CD4-positive, alpha-beta memory T cell (primary cell): ENCODE measurements at places on chromosomes 7 and 10. TPM values are rescaled to one million over a fixed set of nuclear protein-coding genes. Genes with fewer than 3 reads are reported as not detected.

- H3K4me1 ChIP-seq = no peaks in the 10 kb centered on the region
- DNase-seq = no peak
- H3K27ac ChIP-seq = no peak overlapping the region
- H3K36me3 ChIP-seq = no peaks in the 10 kb centered on the region
- no peaks in the 10 kb centered on the region for H3K27me3 ChIP-seq
Observed at GRCh38 chr10:115558252-115558651, 465.1 kb downstream of the ATRNL1 start.

DNA sequence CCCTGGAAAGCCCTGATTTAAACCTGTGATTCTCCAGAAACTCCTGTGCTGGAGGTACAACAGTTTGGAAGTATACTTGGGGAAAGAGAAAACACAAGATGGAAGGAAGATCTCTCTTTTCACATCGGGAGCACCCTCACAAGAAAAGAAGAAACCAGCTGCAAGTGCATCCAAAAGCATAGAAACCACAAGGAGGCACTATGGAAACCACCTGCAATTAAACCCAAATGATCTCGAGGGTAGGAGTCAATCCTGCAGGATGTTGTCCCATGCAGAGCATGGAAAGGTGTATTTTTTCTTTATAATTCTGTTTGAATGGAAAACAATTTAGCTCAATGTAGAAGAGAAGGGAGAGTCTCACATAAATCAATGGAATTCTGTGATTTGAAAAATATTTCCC, 210.5 kb downstream of the TWIST1 start:
- H3K27me3 ChIP-seq = no peaks in the 10 kb centered on the region
- H3K4me1 ChIP-seq = no peaks in the 10 kb centered on the region

- DNase-seq = no peak
- no peaks in the 10 kb centered on the region for H3K27me3 ChIP-seq
- H3K4me1 ChIP-seq = no peaks in the 10 kb centered on the region
Observed at GRCh38 chr7:66669088-66669487, 40.4 kb downstream of the KCTD7 start.

- no peak overlapping the region for H3K4me3 ChIP-seq
- peaks cover 4% of the 10 kb centered on the region for H3K27me3 ChIP-seq
- no peaks in the 10 kb centered on the region for H3K36me3 ChIP-seq
- no peak overlapping the region for H3K27ac ChIP-seq
- no peaks in the 10 kb centered on the region for H3K4me1 ChIP-seq
Observed at GRCh38 chr10:101301111-101301731, 52.7 kb upstream of the BTRC start.

DNA sequence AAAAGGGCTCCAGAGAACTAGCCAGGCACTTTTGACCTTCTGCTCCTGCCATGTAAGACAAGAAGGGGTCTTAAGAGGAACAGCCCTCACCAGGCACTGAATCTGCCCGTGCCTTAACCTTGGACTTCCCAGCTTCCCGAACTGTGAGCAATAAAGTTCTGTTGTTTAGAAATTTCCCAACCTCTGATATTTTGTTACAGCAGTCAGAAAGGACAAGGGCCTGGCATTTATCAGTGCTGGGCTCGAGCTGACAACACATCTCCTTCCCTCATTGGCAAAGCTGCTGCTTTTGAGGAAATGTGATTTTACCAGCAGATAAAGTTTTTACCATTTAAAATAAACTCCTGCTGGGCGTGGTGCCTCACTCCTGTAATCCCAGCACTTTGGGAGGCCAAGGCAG, 103.5 kb downstream of the GPR26 start:
- no peaks in the 10 kb centered on the region for H3K4me1 ChIP-seq
- H3K27ac ChIP-seq = no peak overlapping the region
- H3K27me3 ChIP-seq = no peaks in the 10 kb centered on the region

GRCh38 chr10:38600146-38600545, 506.0 kb downstream of the ZNF37A start:
- no peaks in the 10 kb centered on the region for H3K27me3 ChIP-seq
- no peak for DNase-seq
- no peak overlapping the region for H3K27ac ChIP-seq
- H3K36me3 ChIP-seq = no peaks in the 10 kb centered on the region

GRCh38 chr10:124271676-124272075, 147.0 kb downstream of the OAT start:
- H3K36me3 ChIP-seq = no peaks in the 10 kb centered on the region
- H3K4me3 ChIP-seq = no peak overlapping the region
- no peak overlapping the region for H3K27ac ChIP-seq
- no peak for DNase-seq
- H3K4me1 ChIP-seq = no peaks in the 10 kb centered on the region

DNA sequence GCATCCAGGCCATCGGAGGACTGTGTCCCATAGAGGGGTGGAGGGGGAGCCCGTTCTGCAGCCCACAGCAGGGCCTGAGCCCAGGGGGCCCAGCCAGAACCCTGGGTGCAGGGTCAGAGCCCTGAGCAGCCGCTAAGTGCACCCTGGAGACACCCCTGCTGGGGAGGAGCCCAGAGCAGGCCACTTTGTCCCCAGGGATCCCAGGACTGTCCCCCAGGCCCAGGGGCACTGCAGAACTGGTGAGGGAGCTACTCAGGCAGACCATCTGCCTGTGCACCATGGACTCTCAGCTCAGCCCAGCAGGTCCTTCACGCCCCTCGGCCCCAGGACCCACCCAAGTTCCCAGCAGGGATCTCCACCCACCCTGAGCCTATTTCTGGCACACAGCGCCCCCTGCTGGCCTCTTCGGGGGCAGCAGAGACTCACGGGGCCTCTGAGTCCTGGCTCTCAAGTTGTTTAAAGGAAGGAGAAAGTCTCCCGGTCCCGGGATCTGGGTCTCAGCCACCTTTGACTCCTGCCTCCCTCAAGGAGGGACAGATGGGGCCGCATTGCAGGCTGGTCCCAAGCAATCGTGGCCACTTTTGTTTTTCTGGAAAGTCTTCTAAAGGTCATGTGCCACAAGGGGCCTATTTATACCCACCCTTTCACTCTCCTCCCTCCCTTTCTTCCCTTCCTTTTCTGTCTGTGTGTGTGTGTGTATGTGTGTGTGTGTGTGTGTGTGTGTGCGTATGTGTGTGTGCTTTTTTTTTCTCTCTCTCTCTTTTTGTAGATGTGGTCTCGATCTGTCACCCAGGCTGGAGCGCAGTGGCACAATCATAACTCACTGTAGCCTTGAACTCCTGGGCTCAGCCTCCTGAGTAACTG, 90.3 kb downstream of the MYL10 start:
- DNase-seq = peak; percentile 20
- H3K27me3 ChIP-seq = no peaks in the 10 kb centered on the region
- H3K27ac ChIP-seq = no peak overlapping the region

DNA sequence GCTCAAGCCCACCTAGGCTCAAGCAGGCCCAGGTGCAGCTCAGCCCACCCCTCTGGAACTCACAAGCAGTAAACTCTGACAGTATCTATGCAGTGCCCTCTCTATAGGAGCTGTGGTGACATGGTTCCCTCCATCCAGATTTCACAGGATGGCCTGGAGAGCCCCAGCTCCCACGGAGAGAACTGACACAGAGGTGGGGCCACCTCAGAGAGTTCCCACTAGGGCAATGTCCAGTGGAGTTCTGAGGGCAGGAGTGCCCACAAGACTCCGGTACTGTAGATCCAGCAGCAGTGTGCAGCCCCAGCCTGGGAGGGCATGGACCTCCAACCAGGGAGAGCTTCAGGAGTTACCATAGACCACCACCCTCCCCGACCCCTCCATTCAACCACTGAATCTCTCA, 37.3 kb upstream of the CNPY1 start:
- no peak for DNase-seq
- no peak overlapping the region for H3K27ac ChIP-seq
- H3K36me3 ChIP-seq = no peaks in the 10 kb centered on the region
- no peaks in the 10 kb centered on the region for H3K27me3 ChIP-seq
- H3K4me3 ChIP-seq = no peak overlapping the region
- no peaks in the 10 kb centered on the region for H3K4me1 ChIP-seq

GRCh38 chr10:131785121-131785460, 115.7 kb upstream of the PPP2R2D start:
- no peak for DNase-seq
- H3K4me3 ChIP-seq = no peak overlapping the region
- H3K4me1 ChIP-seq = no peaks in the 10 kb centered on the region

- H3K27me3 ChIP-seq = peaks cover 17% of the 10 kb centered on the region
- no peak overlapping the region for H3K27ac ChIP-seq
- H3K4me3 ChIP-seq = no peak overlapping the region
- DNase-seq = no peak
Observed at GRCh38 chr10:99537086-99537988, 4.6 kb downstream of the NKX2-3 start.

DNA sequence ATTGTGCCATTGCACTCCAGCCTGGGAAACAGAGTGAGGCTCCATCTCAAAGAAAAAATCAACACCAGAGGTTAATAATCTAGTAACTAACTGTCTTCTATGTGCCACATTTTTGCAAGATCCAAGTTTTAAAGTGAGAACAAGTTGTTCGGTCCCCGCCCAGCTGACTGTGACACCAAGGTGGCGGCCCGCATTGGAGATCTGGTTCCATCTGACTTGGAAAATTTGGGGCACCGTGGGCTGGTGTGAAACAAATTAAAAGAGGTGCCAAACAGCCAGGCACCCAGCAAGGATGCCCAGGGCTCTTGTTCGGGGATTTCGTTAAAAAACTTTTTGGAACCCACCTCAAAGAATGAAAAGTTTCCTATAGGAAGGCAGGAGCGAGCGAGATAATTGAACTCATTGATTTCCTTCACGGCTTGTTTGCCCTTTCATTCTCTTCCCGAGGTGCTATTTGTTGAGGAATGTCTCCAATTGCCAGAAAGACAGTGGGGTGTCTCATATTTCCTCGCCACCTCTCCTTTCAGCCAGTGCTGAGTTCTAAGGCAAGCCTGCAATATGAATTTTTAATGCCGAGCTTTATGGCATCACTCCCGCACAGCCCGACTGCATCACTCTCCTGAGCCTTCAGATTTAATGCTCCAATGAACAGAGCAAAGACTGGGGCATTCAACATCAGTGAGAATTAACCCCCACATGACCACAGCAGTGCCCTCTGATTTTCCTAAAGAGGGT, 156.9 kb upstream of the SH2B2 start:
- no peak for DNase-seq
- H3K4me1 ChIP-seq = no peaks in the 10 kb centered on the region
- no peak overlapping the region for H3K27ac ChIP-seq

DNA sequence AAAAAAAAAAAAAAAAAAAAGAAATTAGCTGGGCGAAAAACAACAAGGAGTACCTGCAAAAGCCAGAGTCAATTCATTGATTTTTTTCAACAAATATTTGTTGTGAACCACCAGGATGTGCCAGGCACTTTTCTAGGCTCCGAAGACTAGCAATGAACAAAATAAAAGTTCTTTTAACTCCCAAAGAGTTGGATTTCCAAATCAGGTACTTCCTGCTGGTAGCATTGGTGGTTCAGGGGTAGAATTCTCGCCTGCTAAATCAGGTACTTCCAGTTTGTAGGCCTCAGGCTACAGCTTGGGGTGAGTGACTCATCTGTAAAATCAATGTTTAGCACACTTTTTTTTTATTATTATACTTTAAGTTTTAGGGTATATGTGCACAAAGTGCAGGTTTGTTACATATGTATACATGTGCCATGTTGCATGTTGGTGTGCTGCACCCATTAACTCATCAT, 10.9 kb downstream of the PPA1 start:
- H3K4me3 ChIP-seq = no peak overlapping the region
- no peak for DNase-seq
- H3K4me1 ChIP-seq = peaks cover 6% of the 10 kb centered on the region
- no peaks in the 10 kb centered on the region for H3K36me3 ChIP-seq
- no peaks in the 10 kb centered on the region for H3K27me3 ChIP-seq

DNA sequence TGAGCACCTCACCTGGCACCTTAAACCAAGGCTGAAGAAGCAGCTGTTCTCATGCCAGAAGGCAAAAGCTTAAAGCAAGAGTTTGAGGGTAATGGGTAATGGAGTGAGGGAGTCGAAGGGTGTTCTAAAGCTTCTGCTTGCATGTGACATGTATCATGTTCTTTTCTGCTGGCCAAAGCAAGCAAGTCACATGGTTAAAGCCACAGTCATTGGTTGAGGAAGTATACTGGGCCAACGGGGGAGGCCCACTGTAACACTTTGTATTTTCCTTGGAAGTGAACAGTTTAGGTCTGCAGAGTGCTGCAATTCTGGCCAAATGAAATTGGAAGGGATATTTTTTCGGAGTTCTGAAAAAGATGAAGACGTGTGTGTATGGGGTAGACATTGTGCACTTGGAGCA, 75.7 kb downstream of the REEP3 start:
- no peak for DNase-seq
- no peak overlapping the region for H3K27ac ChIP-seq
- no peaks in the 10 kb centered on the region for H3K36me3 ChIP-seq
- no peak overlapping the region for H3K4me3 ChIP-seq
- no peaks in the 10 kb centered on the region for H3K4me1 ChIP-seq
- H3K27me3 ChIP-seq = no peaks in the 10 kb centered on the region

DNA sequence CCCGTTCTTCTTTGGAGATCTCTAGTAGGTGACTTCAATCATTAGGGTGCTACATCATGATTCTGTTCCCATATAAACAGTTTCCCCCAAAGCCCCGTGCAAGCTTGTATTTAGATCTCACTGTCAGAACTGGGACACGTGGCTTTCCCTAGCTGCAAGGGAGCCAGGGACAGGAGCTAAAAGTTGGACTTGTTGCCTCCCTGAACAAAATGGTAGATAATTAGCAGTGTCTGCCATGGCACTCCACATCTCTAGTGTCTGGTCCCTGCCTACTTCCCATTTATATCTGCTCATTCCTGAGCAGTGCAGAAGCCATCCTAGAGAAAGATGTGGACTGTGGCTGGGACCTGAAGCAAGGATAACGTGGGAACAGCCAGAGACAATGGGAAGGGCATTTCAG, 76.6 kb upstream of the FGFR2 start:
- no peaks in the 10 kb centered on the region for H3K27me3 ChIP-seq
- no peak overlapping the region for H3K4me3 ChIP-seq
- no peaks in the 10 kb centered on the region for H3K4me1 ChIP-seq
- no peaks in the 10 kb centered on the region for H3K36me3 ChIP-seq
- no peak for DNase-seq

DNA sequence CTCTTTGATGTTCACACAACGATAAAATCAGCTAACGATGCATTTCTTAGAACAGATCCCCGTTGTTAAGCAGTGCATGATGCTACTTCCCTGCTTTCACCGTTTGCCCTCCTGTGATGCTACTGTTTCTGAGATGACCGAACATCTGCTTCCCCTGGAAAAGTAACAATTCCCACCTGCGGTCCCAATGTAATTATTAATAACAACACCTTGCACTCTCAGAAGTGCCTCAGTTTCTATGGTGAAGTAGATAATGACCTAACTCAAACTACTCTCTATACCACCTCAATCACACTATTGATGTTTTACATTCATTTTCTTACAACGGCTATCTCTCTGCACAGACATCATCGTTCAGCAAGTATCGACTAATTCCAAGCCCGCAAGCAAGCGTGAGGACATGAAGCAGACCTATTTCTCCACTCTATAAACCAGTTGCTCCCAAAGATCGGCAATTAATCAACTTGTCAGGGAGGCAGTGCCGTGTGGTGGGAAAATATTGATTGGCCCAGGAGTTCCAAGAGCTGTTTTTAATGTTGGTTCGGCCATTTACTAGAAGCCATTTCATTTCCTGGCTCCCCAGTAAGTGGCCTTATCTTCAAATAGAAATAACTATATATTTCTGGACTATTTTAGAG, 42.7 kb downstream of the FAM107B start:
- no peaks in the 10 kb centered on the region for H3K36me3 ChIP-seq
- H3K27ac ChIP-seq = no peak overlapping the region
- no peak overlapping the region for H3K4me3 ChIP-seq
- no peak for DNase-seq
- H3K27me3 ChIP-seq = no peaks in the 10 kb centered on the region

The WDR86 gene
- 8.0 TPM for total RNA-seq

The SPDYE8 gene
- total RNA-seq = not detected

The MGAM2 gene
- total RNA-seq = not detected

The SAMD9L gene
- total RNA-seq = 41.3 TPM

The DOCK1 gene
- 0.17 TPM for total RNA-seq

The NPC1L1 gene
- total RNA-seq = 0.23 TPM

The OR13A1 gene
- not detected for total RNA-seq
